ENCODE measurements at places on chromosomes 3 and 15. TPM values are rescaled to one million over a fixed set of nuclear protein-coding genes. Genes with fewer than 3 reads are reported as not detected.

The HIGD2B gene
- polyA plus RNA-seq, result not detected

The AGBL1 gene
- 0.10 TPM for polyA plus RNA-seq

The TMEM212 gene
- 0.09 TPM for polyA plus RNA-seq

The KIF15 gene
- polyA plus RNA-seq, result 22.0 TPM

The SLC6A11 gene
- polyA plus RNA-seq, result not detected

The COX17 gene
- polyA plus RNA-seq, result 47.3 TPM

- DNase-seq, result no peak
Measured at GRCh38 chr3:48518638-48519276, 14.8 kb upstream of the SHISA5 start.

- DNase-seq, result peak; percentile 36
Measured at GRCh38 chr15:73273181-73274002, 95.4 kb downstream of the HCN4 start.

DNA sequence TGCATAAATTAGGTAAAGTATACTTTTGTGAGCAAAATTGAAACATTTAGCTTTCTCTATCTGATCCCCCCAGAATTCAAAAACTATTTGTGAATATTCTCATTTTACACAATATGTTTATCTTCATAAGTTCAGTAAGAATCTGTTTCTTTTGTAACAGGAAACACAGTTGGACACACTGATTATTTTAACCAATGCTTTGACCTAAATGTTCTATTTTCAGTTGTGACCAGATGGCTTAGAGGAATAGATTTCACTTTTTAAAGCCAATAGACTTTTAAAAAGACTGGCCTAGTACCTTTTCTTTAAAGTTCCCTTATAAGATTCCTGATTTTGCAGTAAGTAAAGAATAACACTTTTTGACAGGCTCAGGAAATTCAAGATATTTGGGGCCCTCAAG lies 74.0 kb upstream of the STRIT1 start:
- no peak for DNase-seq

DNA sequence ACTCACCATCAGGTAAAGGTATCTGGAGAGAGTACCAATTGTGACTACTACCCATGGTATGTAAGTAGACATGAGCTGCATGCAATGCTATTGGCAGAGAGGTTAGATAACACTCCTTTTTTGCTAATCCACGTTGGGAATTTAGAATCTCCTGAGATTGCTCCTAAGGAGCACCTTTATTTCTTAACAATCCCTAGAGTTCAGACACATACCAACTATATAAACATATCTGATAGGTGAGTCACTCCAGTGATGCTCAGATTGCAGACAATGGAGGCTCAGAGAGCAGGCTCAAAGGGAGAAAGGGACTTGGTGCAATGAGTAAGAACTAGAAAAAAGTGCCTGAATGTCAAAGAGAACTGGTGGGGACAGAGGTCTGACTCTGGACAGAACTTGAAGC lies 47.0 kb upstream of the LRRFIP2 start:
- no peak for DNase-seq

DNA sequence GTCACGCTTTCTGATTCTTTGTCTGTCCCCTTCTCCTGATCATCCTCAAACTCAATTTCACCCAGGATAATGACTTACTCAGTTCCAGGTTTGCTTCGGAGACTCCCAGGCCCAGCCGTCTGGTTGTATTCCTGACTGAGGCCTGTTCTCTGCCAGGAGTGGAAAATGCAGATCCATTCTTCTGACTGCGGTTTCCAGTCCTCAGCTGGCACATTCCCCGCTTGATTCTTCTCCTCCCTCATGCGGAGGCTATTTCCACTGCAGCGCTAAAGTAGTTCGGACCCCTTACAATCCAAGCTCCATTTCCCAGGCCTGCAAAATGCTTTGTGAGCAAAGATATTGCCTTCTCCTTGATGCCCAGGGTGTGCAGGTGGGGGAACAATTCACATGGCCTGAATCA lies 47.2 kb upstream of the GALNT15 start:
- no peak for DNase-seq

DNA sequence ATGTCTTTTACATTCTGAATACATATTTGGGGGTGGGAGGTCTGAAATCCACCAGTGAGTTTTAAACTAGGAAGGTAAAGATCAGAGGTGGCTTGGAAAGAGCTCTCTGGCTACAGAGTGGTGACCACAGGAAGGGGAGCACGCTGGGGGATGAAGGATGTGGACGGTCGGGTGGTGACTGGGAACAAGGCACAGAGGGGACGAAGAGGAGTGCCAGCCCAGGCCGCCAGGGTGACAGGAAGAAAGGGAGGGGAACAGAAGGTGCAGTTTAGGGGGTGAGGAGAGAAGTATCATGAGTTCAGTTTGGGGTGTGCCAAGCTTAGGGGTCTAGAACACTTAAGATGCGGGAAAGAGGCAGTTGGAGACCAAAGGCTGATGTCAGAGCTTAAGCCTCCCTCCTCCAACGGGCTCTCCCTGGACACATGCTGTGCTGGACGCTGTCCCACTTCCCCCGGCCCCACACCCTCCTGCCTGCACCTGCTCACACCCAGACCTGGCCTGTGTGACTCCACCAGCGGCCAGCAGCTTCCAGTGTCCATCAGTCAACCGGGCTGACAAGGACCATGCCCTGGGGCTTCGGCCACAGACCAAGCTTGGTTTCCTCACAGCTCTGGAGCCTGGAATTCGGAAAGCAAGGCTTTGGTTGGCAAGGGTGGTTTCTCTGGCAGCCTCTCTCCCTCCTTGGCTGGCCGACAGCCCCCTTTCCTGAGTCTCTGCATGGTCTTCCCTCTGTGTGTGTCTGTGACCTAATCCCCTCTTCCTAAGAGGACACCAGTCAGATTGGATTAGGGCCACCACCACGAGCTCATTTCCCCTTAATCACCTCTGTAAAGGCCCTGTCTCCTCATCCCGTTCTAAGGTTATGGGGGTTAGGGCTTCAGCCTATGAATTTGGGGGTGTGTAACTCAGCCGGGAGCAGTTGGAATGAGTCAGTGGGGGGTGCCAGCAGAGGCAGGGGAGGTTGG lies 120.4 kb upstream of the IQSEC1 start:
- DNase-seq, result no peak

DNA sequence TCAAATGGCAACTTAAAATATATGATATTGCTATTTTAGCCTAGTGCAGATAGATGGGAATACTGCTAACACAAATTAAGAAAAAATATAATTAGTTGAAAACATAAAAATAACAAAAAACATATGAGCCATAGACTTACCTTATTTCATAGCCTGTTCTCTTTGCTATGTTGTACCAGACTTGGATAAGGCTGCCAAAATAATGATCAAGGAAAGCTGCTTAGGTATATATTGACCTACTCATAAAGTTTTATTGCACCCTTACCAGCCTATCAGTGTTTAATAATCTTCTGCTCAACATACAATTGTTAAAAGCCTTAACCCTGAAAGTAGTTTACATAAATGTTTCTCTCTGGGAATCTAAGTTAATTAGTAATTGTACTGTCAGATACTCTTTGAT lies at the start of gene SI:
SI (minus strand) TSS at position 204 of the 400 bp plus-strand sequence. CDS start 2,484 bp downstream, outside the sequence.
- no peak for DNase-seq

DNA sequence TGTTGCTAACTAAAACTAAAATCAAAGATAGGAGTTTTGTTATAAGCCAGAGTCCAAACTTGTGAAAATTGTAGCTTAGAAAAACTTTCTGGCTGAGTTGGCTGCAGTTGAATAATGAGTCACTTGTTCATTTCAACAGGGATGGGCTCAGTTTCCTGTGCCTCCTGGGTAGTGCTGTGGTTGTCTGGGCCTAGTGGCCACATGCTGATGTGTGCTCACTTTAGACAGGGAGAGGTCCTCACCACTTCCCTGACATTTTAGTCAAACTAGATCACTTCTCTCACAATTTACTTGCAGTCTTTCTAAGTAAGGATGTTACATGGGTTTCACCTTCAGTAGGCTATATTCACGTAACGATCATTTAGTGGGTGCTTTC lies 6.3 kb upstream of the UBE2Q2 start:
- DNase-seq, result no peak

GRCh38 chr15:56869573-56869972 lies 48.9 kb upstream of the TCF12 start:
- no peak for DNase-seq

GRCh38 chr3:142912402-142913172 lies 23.7 kb upstream of the PCOLCE2 start:
- no peak for DNase-seq

- no peak for DNase-seq
Measured at GRCh38 chr15:49380912-49381311, 42.1 kb upstream of the FGF7 start.

- no peak for DNase-seq
Measured at GRCh38 chr15:63539521-63539920, 35.1 kb downstream of the USP3 start.

DNA sequence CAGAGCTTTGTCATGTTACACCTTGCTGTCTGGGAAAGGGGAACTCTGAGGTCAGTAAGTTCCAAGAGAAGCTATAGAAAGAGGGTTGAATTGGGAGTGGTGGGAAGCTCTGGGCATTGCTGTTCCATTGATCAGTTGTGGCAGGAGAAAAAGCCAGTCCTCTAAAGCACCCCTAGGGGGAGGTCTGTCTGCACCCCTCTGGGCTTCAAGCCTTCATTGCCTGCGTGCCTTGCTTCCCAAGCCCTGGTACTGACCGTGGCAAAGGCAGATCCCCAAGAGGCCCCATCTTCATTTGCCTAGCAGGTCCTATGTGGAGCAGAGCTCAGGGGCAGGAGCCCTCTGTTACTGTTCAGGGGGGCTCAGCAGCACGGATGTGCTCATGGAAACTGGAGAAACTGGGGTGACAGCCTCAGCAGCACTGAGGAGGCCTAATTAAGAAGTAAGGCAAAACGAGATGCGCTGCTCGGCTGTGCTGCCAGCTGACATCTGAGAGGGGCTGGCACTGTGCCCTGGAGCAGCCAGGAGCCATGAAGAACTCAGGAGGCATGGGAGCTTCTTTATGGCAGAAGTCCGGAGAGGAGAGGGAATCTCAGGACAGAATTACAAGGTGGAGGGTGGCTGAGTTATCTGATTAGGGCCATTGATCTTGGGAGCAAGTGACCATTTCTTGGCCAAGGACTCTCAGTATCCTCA lies 270.9 kb downstream of the RPLP1 start:
- no peak for DNase-seq

GRCh38 chr3:153972862-153973261 lies 148.3 kb upstream of the ARHGEF26 start:
- DNase-seq, result no peak

DNA sequence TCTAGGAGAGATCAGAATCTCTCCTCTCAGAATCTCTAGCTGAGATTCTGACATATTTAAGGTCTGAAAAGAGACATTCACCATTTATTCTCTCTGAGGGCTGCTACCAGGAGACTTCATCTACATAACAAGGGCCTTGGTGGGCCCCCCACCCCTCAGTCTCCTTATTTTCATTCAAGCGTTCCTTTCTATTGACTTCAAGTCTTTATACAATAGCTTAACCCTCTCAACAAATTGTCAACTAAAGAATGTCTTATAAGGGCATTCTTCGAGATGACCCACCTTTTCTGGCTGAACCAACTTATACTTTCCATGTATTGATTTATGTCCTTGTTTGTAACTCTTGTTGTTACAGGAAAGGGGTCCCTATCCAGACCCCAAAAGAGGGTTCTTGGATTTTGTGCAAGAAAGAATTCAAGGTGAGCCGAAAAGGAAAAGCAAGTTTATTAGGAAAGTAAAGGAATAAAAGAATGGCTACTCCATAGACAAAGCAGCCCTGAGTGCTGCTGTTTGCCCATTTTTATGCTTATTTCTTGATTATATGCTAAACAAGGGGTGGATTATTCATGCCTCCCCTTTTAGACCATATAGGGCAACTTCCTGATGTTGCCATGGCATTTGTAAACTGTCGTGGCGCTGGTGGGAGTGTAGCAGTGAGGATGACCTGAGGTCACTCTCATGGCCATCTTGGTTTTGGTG lies 209.5 kb upstream of the ALCAM start:
- no peak for DNase-seq

- no peak for DNase-seq
Measured at GRCh38 chr15:52236013-52236412, 44.8 kb upstream of the GNB5 start.

DNA sequence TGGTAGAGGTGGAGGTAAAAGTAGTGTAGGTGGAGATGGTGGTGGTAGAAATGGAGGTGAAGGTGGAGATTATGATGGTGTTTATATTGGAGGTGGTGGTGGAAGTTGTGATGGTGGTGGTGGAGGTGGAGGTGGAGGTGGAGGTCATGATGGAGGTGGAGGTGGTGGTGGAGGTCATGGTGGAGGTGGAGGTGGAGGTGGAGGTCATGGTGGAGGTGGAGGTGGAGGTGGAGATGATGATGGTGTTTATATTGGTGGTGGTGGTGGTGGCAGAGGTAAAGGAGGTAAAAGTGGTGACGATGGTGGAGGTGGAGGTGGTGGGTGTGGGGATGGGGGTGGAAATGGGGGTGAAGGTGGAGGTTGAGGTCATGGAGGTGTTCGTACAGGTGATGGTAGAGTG lies 107.8 kb downstream of the ASB7 start:
- DNase-seq, result no peak

DNA sequence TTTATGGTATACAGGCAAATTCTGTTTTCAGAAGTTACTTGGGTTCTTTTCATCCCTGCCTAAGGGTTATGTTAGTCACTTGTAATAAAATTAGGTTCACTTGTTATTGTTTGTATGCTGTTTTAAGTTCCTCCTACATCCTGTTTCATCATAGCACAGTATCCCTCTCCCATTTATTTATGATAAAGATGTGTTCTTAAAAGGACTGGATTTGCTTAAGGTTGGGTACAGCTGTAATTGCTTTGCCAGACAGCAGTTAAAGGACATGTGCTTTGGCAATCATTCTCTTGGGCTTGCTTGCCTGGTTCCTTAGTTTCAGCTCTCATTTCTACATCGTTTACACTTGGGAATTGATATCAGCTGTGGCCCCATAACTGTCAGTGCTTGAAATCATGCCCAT lies 11.7 kb downstream of the ATP2C1 start:
- no peak for DNase-seq

GRCh38 chr3:17753632-17753992 lies 11.2 kb upstream of the TBC1D5 start:
- DNase-seq, result no peak
